ENCODE measurements at places on chromosomes 1 and 21. TPM values are rescaled to one million over a fixed set of nuclear protein-coding genes. Genes with fewer than 3 reads are reported as not detected.
A peak's percentile ranks its signal among the peaks of the same experiment; 100 is the strongest.

DNA sequence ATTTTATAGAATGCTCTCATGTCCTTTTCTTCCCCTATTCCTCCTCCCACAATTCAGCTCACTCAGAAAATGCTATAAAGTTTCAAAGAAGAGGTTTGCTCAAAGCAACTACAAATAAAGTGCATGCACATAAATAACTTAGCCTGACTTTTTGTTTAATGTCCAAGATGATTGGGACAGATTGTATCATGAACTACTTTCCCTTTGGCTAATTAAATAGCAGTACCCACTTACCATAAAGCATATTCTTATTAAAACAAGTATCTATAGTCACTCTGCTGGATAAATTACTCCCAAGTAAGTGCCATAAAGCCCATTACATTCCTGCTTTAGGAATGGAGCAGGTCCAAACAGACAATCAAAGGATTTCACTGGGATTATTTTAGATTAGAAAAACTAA is 576.0 kb downstream of the LMO4 start:
- DNase-seq: no peak

DNA sequence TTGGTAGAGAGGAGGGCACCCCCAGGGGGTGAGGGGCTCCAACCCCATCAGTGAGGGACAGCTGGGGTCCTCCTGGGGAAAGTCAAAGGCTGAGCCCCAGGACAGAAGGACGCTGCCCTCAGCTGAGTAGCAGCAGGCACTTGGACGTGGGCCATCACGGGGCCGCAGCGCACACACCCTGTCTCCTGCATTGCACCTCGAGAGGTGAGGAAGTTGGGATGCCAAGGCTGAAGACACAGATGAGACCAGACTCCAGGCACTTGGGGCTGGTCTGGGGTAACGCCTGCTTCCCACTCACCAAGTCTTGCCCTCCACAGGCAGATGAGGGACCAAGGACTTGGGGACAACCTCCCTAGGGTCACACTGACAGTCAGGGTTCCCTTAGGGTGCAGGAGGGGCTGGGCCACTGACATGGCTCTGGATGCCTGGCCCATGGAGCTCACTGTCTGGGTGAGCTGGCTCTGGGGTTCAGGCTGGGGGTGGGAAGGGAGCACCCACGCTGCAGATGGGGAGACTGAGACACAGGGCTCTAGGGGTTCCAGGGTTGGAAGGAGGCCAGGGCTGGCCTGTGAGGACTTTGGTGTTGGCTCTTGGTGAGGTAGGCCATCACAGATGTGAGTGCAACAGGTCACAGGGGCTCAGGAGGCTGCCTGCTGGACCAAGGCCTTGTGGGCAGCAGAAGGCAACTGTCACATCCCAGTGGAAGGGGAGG is 16.6 kb upstream of the ZNF678 start:
- DNase-seq: peak; percentile 45

- no peak for DNase-seq
Observed at GRCh38 chr1:217718873-217719272, 87.7 kb downstream of the SPATA17 start.

- DNase-seq: no peak
Observed at GRCh38 chr1:183353597-183353996, 64.6 kb downstream of the NMNAT2 start.

GRCh38 chr1:117034791-117035290 is 25.3 kb upstream of the TTF2 start:
- DNase-seq: no peak

DNA sequence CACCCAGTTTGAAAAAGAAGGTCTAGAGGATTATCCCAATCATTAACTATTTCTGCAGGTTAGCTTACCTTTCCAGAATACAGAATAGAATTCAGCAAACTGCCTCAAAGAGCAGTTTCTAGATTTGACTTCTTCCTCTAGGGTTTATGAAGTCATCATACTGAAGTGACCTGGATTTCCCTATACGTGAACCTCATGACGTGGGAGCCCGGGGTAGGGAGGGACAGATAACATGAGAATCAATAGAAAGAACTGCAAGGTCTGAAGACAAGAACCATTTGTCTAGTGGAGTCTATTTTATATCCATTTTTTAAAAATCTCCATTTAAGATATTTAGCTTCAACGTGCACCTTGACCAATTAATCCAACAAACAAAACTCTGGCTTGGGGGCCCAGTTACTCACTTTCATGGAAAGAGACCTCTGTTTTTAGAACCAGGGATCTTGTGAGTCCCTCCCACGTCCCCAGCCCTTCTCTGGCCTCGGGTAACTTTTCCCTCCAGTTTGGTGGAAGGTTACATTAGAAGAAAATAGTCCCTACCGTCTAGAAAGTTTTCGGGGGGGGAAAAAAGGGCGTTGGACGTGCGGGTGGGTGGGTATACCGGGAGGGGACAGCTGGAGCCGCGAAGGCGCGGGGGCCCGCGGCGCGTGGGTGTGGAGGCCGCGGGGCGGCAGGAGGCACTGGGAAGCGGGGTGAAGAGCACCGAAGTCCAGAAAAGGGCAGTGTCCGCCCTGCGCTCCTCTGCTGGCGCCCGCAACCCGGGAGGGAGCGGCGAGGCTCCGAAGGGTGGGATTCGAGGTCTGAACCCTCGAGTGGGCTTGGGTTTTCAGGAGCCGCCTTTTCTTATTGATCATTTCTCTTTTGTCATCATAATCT is 13.8 kb upstream of the POGZ start:
- peak; percentile 65 for DNase-seq

- DNase-seq: no peak
Observed at GRCh38 chr1:221747839-221748238, 6.0 kb upstream of the DUSP10 start.

DNA sequence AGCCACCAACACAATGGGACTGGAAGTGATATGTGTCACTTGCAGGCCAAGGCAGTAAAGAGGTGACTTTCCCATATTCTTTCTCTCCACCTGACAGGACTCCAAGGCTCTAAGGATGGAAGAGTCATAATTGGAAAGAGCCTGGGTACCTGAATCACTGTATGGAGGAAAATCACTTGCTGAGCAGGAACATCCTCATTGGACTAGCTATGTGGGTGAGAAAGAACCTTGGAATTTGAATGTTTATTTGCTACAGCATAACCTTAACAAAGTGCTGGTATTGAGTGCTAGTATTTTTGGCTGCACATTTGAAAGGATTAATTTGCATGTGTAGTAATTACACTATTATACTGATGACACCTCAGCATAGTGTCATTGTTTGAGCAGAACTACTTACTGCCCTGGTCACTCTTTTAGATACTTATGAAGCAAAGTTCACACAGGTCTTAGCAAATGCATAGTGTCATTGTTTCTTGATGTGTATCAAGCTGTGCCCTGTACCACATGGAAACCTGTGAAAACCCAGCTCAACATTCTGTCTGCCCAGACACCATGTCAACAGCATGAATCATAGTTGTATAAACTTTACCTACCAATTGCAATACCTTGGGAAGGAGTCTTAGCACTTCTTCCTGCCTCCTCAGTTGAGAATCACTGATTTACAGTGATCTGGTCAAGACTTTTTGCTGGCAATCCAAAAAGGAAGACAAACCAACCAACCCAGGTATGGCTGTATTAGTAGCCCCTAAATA is 5.1 kb upstream of the S100A10 start:
- DNase-seq: no peak

DNA sequence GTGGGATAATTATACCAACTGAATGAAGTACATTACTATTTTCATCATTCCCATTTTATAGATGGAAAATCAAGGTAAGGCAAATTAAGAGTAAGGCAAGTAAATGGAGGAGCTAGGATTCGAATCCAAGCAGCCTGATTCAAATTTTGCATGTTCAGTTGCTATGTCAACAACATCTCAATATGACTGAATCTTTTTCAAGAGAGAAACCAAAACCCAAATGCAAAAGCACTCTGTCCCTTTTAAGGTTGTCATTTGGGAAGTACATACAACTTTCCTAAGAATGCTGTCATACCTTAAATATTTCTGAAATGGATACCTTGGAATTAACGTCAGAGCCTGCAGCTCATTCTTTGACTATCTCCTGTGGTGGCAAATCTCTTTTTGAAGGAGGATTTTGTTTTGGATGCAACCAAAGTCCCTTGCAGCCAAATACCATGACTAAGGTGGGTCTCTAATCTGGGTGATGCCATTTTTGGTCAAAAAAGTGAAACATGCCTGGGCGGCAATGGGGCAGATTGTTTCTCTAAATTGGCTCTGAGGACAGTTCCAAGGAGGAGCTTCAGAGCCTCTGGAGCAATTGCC is 25.4 kb downstream of the ADAMTS1 start:
- no peak for DNase-seq

DNA sequence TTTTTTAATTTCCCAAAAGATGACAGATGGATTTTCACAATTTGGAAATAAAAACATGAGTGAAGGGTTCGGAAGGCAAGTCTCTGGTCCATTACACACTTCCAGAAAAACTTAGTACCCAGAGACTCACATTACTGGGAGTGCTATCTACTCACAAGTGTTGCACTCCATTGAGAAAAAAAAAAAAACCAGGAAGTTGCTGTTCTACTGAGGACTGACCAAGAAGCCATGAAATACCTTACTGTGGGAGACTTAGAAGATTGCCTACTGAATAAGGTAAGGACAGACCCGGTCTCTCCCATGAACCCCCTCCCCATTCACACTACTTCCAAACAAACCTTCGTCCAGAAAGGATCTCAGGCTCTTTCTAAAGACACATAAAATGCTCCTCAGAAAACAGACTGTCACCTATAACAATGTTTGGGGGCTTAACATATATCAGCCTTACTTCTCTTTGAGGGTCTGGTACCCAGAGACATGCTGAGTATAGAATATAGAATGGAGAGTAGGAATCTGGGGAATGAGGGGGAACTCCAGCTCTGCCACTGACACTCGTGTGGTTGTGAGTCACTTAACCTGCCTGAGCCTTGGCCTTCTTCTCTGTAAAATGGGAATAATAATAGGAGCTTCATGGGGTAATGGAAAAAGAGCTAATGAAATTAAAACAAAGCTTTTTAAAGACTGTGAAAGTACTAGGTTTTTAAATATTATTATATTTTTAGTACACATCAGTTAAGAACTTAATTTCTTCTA is 1.4 kb downstream of the MAB21L3 start:
- no peak for DNase-seq

DNA sequence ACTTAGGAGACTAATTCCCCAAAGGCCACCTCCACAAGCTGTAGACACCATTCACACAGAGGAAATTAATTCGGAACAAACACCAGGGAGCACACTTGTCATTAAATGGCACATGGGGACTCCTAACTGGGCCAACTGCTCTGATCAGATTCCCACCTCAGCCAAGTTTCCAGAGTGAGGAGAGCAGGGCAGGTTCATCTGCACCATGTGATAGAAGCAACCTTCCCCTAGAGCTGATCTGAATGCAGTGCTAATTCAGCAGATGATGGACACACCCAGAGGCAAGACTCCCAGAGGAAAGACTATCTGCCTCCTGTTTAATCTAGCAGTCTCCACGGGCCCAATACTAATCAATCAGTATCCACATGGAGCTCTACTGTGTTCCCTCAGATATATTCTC is 147.0 kb downstream of the VAV3 start:
- no peak for DNase-seq

GRCh38 chr1:187763976-187764375 is 935.2 kb downstream of the PLA2G4A start:
- no peak for DNase-seq

DNA sequence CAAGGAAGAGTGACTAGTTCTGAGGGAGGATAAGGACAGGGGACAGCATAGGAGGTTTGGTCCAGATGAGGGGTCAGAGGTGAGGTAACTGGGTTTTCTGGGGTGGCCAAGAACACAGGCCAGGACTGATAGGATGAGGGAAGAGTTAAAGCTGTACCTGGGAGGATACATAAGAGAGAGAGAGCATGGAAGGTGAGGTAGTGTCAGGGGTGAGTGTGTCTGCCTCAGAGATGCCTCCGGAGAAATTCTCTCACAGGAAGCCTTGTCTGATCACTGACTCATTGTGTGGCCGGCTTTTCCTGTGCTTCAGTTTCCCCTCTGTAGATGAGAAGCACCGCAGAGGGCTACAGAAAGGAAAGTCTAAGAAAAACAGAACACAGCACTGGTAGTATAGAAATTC is 40.2 kb downstream of the FASLG start:
- DNase-seq: no peak

Gene AGMAT
- total RNA-seq: 0.18 TPM

Gene PTCH2
- 31.2 TPM for total RNA-seq

Gene B3GALT5
- not detected for total RNA-seq

Gene IQGAP3
- total RNA-seq: 0.76 TPM

Gene UMODL1
- not detected for total RNA-seq

Gene CFHR1
- total RNA-seq: 1.3 TPM

Gene RGS8
- 0.13 TPM for total RNA-seq

Gene CFHR3
- 0.94 TPM for total RNA-seq
